Activated CD8-positive, alpha-beta memory T cell treated with anti-CD3 and anti-CD28 coated beads for 1 hour (primary cell): ENCODE measurements at places on chromosomes 6 and 20.

GRCh38 chr6:33585403-33586107, 5.5 kb upstream of the BAK1 start:
- peak; percentile 75 for DNase-seq

DNA sequence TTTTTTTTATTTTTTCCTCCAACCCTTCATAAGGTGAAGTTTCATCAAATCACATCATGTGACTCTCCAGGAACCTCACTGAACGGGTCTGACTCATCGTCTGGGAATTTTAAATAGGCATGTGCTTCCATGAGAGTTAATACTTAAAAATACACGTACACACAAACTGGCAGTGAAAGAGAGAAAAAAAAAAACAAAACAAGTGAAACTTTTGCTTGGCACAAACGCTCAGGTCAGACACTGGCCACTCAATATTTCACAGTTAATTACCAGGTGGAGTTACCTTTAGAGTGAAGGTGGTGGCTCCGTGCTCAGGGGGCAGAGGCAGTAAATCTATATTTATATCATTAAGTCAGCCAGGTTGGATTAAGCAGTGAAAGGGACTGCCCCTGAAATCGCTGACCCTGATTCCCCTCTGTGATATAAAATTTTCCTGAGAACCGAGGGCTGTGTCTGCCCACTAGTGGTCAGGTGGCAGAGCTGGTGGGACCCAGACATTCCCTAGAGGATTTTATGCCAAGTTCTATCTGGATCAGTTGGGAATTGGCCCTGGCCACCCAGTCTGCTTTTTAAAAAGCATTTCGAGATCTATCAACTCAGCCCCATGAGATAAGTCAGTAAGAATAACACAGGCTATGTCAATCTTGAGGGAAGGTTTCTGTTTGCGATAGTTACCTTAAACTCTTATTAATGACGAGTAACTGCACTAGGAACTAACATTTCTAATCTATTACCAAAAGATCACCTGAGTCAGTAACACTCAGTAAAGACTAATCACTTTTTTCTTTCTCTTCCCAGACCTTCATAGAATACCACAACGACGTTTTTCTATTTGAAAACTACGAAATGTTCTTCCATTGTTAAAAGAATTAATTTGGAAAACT, 259.1 kb downstream of the HDGFL1 start:
- no peak for DNase-seq

GRCh38 chr6:26309731-26310142, 55.3 kb upstream of the BTN3A2 start:
- DNase-seq, result no peak

DNA sequence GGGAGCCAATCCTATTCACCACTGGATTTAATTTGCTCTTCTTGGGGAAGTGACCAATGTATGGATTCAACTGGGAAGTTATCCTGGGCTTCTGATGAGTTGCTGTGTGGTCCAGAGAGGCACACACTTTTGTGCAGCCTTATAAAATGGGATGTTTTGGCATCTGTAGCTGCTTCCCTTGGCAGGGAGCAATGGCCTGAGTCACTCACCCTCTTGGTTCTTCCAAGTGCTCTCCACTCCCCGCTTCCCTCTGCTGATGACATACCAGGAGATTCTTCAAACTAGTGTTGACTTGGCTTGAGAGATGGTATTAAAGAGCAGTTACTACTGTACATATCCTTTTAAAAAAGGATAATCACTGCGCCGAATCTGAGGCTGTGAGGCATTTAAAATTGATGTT, 105.8 kb downstream of the JARID2 start:
- DNase-seq, result no peak

- DNase-seq, result no peak
These were observed 7.5 kb downstream of the FAM110A start for GRCh38 chr20:840858-841567.

- no peak for DNase-seq
These were observed 3.7 kb upstream of the TAB2 start for GRCh38 chr6:149313861-149314260.

- no peak for DNase-seq
These were observed 143.5 kb downstream of the ZFP64 start for GRCh38 chr20:52047811-52048764.

DNA sequence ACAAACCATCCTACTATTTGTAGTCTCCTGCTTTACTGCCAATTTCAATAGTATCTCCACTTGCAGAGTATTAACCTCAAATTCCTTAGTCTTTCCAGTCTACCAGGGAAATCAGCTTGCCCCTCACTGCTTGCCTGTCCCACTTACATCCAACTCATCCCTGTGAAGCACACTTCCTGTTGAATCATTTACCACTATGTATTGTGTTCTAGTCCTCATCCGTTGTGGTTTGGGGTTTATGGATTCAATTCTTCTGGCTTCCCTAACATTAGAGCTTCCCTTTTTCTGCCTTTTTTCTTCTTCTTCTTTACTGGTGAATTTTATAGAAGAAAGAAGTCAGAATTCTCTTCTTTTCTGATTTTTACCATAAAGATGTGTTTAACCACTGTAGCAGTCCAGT, 5.1 kb upstream of the TXLNB start:
- DNase-seq, result no peak

GRCh38 chr6:157592541-157592940, 211.6 kb downstream of the ZDHHC14 start:
- no peak for DNase-seq

DNA sequence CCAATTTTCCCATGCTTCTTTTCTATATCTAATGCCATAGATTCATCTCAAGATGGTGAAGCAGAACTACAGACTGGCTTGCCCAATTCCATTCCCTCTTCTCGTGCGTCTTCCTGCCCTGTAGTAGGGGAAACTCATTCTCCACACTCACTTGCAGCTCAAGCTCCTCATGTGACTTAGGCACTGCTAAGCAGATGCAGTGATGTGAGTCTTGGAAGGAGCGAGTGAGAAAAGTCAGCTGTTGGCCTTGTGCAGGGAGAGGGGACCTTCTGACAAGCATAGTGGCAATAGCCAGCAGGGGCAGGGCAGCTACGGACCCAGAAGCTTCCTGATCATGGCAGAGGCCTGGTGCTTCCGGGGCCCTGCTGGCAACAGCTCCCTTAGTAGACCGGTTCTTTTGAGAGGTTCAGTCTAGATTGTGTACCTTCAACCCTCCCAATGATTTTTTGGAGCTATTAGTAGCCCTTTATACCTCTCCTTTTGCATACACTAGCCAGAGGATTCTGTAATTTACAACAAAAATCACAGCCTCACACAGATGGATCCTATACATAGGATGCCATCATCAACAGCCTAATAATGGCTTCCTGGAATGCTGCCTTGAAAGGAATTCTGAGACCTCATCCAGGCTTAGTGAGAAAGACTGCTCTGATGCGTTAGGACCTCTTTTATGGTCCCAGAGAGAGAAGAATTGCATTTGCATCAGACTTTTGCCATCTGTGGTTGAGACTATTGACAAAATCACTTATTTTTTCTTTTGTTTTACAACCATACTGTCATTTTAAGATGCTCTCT, 121.5 kb upstream of the RIPOR2 start:
- no peak for DNase-seq

- no peak for DNase-seq
These were observed 140.5 kb downstream of the PREX1 start for GRCh38 chr20:48687117-48687800.

DNA sequence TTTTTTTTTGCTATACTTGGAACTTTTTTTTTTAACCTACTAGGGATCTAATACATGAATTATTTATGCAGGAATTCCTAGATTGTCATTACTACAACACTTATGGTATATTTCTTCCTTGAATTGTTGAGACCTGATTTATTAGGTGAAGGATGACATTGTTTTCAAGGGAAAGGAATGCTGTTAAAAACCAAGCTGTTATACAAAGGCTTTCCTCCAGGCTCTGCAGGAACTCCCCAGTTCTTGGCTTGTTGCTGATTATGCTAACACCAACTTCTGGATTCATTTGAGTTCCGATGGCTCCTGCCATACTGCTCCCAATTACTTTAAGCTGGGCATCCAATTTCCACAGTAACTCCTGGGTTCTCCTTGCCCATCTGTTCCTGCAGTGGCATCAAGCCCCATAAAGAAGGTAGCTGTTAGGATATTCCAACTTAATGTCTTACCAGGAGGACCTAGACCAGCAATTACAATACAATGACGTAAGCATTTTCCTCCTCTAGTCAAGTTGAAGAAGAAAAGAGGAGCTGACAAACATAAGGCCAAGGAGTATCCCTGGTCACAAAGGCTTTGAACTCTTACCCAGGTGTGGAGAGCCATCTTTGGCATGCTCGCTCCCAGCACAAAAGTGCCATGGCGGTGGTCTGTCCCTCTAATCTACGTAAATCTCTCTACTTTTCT, 215.9 kb upstream of the AGPAT4 start:
- DNase-seq, result no peak

DNA sequence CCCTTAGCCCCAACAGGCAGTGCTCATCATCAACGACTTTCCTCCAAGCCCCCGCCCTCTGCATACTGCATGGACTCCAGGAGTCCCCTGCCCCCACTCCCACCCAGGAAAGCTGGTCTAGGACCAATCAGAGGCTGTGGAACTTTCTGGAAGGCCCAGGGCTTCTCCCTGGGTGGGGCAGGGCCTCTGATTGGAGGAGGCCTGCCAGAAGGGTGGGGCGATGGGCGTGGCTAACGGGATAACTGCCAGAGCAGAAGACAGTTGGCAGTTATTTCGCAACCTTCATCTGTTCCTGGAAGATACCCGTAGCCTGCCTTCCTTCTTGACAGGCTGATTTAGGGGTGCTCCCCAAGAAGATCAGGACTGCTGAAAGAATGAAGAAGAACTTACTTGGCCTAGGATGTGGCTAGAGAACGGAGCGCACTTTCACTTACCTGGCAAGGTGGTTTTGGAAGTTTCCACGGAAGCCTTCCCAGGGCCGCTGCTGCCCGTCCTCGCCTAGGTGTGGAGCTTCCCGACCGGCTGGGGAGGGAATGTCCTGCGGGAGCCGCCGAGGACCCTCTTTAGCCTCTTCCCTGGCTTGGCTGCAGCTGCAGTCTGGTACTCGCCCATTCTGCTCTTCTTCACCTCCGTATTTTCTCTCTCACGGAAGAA, 209.0 kb downstream of the LRFN2 start:
- DNase-seq, result no peak

DNA sequence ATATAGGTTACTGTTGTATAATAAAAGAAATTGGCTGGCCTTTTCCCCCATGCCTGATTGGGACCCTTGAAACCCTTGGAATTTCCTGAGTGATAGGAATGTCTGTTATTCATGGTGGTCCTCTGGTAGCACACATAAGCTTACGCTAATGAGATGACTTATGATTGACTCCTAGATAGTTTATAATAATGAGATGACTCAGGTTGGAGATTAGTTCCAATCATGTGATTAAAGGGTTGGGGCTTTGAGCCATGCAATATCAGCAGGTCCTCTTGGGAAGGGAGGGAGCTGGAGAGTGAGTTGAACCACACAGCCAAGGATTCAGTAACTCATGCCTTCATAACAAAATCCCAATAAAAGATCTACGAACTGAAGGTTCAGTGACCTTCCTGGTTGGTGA, 407.6 kb upstream of the MANEA start:
- no peak for DNase-seq

- DNase-seq, result no peak
These were observed 263.9 kb downstream of the FARS2 start for GRCh38 chr6:5525209-5525608.

GRCh38 chr6:140858381-140858971, 1274.2 kb upstream of the GJE1 start:
- no peak for DNase-seq

DNA sequence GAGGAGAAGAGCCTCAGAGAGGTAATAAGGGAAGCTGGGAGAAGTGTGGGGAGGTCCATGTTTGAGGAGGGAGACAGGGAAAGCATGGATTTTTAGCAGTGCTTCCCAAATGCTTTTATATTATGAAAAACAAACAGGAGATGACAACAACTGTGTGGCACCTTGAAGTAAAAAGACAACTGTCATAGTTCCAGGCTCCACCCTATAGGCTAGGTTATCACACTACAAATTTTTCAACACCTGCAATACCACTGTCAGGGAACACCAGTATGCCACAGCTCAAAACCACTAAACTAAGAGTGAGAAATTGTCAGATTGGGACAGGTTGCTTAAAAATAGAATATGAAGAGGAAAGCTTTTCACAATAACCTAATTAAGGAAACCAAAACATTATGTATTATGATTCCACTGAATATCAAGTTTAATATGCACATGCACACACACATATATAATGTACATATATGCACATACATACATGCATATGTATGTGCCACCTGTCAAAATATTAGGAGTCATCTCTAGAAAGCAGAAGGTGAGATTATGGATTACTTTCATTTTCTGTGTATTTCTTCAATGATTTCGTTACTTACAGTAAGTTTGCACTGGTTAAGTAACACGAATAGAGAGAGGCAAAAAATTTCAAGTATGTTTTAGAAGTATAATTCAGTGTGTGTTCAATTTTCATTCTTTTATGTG, 261.2 kb downstream of the PTPRK start:
- no peak for DNase-seq

DNA sequence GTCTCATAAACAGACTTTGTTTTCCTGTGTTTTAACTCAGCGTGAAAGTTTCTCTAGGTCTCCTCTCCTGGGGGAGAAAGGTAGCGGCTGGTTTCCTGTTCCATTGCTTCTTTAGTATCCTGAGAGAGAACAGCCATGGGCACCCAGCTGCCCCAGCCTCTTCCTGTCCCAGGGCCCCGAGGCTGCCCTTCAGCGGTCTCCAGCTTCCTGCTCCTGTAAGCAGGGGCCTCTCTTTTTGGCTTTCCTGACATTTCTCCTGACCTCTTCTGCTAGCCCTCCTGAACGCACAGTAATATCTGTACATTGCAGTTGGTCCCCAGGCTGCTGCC, 2.4 kb upstream of the SSTR4 start:
- no peak for DNase-seq

DNA sequence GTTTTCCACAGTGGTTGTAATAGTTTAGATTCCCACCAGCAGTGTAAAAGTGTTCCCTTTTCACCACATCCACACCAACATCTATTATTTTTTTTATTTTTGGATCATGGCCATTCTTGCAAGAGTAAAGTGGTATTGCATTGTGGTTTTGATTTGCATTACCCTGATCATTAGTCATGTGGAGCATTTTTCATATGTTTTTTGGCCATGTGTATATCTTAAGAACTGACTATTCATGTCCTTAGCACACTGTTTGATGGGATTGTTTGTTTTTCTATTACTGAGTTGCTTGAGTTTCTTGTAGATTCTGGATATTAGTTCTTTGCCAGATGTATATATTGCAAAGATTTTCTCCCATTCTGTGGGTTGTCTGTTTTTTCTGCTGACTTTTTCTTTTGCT, 820.1 kb downstream of the TENT5A start:
- no peak for DNase-seq

DNA sequence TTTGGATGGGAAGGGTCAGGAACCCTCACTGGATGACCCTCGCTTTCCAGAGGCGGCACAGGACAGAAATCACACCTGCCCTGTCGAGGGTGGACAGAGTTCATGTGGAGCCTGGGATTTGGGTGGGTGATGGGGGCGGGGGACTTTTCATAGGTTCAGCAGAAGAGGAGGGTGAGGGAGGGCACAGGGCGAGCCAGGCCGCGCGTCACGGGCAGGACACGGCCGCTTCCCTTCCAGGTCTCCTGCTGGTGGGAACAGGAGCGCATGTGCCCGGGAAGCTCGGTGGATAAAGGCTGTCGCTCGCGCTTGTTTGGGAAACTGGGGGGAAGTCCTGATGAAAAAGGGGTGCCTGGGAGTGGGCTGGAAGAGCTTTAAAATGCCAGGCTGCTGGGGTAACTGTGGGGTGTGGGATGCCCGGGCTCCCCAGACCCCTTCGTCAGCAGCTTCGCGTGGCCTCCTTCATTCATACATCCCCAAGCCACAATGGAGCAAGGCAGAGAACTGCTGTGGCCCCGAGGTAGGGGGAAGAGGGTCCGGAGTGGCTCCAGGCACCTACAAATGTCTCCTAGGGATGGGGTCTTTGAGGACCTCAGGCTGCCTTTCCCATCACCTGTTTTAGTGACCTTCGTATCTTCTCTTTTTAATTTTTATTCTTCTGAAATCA, 102.2 kb downstream of the DACT2 start:
- no peak for DNase-seq
